ENCODE measurements at places on chromosomes 2 and 18.

- no peak for DNase-seq
Observed at GRCh38 chr18:9535430-9535991, 60.2 kb downstream of the RALBP1 start.

DNA sequence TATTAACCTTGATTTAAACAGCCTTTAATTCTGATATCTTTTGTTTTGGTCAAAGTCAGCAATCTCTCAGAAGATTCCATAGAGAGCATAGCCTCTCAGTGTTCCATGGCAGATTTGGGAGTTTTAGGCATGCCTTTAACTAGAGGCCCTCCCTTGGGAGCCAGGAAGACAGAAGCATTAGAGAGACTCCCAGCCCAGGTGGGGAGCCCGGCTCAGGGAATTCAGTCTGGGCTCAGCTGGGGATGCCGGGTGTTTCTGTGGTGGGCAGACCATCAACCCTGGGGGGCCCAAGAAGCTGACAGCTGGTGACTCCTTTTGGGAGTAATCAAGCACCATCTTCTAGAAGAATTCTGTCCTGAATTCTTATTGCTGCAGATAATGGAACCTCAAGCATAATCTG is 99.7 kb upstream of the CELF4 start:
- DNase-seq, result no peak

DNA sequence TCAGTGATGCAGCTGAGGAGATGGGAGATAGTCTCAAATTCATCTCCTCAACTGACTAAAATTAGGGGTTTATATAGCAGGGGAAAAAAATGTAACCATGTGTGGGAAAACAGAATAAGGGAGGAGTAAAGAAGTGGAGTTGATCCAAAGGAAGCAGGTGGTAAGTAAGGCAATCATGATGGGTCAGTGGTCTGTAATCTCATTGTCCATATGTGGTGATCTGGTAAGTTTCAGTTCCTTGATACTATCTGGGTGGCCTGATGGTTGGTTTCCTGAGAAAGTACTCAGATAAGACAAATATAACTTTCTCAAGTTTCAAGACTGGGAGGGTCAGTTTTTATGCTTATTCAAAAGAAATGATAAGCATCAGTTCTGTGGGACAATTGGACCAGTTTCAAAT is 312.3 kb upstream of the KCNJ3 start:
- no peak for DNase-seq

- DNase-seq, result no peak
Observed at GRCh38 chr18:12301263-12302005, 6.6 kb upstream of the TUBB6 start.

DNA sequence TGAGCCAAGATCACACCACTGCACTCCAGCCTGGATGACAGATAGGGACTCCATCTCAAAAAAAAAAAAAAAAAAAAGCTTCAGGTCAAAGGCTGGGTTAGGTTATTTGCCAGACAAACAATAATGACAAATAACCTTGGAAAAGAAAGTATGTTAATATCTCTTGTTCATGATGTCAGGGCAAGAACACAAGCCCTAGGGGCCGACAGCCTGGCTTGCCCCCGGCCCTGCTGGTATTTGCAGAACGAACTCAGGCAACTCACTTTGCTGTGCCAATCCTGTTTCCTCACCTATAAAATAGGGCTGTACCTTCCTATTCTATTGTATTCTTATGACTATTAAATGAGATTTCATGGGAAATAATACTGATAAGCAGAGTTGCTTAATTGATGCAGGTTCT is 75.4 kb upstream of the CDC42EP3 start:
- DNase-seq, result no peak

DNA sequence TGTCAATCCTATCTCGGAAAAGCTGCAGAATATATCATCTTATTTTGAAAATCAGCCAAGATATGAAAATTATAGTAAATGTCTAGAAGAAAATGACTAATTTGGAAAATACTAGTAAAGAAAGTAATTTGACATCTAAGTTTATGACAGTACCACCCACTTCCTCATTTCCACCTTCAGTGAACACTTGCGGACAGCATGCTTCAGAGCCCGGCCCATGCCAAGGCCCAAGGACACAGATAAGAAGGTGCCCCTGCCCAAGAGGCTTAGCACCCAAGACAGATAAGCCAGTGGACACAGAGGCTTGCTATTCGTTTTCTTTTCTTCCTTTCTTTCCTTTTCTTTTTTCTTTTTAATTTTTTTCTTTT is 4.8 kb upstream of the KCNG2 start:
- no peak for DNase-seq

GRCh38 chr2:171146633-171147032 is 14.1 kb downstream of the TLK1 start:
- DNase-seq, result no peak

DNA sequence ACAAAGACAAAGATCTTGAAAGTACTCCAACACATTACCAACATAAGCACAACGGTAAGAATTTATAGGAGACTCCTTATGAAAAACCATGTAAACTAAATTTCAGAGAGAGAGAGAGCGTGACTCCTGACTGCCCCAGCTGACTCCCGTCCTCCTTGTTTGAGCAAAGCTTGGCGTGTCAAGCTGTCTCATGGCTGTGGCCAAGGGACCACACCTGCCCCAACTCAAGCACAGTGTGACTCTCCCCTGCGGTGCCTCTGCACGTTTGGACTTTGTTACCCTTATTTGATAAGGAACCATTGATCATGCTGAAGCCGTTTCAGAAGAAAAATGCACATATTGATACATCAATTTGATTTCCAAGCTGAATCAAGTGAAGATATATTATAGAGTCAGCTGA is 124.8 kb downstream of the COL6A3 start:
- DNase-seq, result no peak

GRCh38 chr2:129233751-129234406 is 745.6 kb upstream of the RAB6C start:
- DNase-seq, result no peak

All from stimulated activated CD4-positive, alpha-beta T cell treated with anti-CD3 and anti-CD28 coated beads, Interleukin-1b, Interleukin-23, amount 100 ng/mL, for 48 hours (primary cell).